ENCODE measurements at places on chromosomes 16 and 17.

GRCh38 chr17:71917715-71918114, 203.1 kb upstream of the SOX9 start:
- DNase-seq: no peak

GRCh38 chr17:17088541-17089525, 46.6 kb downstream of the MPRIP start:
- DNase-seq: no peak

DNA sequence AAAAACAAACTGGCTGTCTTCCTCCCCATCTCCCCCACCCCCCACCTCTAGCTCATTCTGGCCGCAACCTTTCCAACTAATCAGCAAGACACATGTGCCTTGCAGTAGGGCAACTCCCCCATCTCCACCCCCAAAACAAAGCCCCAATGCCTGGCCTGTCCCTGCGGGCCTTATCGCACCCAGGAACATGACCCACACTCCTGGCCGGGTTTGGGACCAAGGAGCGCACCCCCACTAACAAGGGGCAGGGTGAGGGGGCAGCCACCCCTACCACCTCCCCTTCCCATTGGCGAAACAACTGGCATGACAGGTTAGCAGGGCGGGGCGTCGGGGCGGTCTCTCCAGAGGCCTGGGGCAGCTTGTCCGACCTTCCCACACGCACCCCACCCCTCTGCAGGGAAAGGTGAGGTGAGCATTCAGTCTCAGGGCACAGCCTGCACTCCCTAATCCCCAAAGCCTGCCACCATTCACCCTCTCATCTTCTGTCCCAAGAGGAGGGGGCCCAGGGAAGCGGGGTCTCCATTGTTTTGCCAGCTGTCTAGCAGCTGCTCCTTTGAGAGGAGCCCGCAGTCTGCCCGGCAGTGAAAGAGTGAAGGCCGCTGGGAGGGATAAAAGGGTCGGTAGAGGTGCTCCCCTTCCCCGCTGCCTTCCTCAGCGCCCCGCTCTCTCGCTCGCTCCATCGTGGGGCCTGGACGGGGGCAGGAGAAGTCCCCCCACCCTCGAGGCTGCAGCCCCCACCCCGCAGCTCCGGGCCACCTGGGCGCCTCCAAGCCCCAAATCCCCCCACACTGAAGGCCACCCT, 765 bp downstream of the MYO18A start:
- DNase-seq: no peak

DNA sequence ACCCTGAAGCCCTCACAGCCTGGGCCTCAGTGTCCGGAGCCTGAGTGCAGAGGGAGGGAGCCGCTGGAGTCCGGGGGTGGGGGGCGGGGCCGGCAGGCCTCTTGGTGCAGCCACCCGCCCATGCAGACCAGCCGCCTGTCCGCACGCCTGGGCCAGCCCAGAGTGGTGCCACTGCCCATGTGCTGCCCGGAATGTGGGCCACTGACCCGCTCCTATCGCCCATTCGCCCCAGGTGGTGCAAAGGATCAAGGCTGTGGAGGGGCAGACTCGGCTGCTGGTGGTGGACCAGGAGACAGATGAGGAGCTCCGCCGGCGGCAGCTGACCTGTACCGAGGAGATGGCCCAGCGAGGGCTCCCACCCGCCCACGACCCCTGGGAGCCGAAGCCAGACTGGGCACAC, 2.6 kb downstream of the NHERF2 start:
- no peak for DNase-seq

- no peak for DNase-seq
These were observed 26.6 kb downstream of the UNC13D start for GRCh38 chr17:75817571-75817970.

- DNase-seq: no peak
These were observed 52.6 kb upstream of the MAP3K14 start for GRCh38 chr17:45369421-45369820.

DNA sequence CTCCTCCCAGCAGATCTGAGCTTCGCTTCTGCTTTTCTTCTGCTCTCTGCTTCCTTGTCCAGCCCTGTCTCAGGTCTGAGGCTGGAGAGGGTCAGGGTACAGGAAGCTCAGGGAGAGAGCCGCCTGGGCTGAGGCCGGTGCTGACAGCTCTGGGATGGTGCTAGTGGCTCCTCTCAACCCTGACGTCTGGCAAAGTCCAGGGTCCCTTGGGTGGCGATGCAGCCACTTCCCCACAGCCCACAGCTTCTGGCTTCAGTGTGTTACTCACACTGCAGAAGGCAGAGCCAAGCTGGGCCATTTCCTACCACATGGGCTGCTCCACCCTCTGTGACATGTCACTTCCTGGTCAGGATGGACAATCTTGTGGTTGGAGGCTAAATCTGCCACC, at the start of gene CD300C:
CD300C (minus strand) TSS at position 273 of the 388 bp plus-strand sequence. CDS start 333 bp downstream, outside the sequence.
- DNase-seq: no peak

DNA sequence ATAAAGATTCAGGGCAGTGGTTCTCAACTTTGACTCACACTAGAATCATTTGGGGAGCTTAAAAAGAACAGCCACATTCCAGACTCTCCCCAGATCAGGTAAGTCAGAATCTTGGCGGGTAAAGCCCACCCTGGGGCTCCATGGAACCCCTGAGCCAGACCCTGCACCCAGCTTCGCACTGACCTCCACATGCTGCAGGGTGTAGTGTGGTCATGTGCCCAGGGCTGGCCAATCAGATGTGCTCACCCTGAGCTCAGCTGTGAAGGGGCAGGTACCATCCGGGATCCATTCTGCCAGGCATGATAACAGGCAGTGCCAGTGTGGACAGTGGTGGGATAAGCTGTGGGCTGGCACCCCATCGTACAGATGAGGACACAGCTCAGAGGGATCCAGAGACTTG, 28.1 kb upstream of the MED9 start:
- no peak for DNase-seq

GRCh38 chr16:69936252-69936651, 14.9 kb upstream of the CLEC18A start:
- no peak for DNase-seq

DNA sequence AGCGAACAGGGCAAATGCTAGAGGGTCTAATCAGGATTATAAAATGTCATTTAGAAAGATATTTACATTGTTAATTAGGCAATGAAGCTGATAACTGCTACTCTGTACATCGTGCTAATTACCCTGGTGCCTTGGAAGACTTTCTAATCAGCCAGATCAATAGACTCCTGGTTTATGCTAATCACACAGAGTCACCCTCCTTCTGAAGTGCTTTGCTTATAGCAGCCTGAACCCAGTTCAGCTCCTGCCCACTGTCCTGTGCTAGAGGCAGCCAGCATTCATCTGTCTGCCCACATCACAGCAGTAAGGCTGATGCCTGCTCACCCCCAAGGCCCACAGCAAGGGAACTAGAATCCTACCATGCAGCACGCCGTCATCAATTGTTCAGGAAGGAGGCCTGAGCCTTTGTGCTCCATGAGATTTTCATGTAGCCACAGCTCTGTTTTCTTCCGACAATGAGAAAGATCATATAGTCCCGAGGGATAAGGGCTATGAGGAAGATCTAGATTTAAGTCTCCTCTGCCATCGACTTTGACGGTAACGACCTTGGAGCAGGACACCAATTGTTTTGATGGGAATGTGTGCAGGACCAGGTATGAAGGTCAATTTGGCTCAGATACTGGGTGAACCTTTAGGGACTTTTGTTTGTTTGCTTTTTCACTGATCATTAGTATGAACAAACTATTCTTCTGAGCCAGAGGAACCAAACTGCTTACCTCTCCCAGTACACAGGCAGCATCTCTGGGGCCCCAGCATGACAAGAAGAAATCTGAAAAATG, 12.5 kb upstream of the LYRM9 start:
- DNase-seq: no peak

- DNase-seq: no peak
These were observed 3.6 kb downstream of the SCNN1G start for GRCh38 chr16:23186171-23186570.

DNA sequence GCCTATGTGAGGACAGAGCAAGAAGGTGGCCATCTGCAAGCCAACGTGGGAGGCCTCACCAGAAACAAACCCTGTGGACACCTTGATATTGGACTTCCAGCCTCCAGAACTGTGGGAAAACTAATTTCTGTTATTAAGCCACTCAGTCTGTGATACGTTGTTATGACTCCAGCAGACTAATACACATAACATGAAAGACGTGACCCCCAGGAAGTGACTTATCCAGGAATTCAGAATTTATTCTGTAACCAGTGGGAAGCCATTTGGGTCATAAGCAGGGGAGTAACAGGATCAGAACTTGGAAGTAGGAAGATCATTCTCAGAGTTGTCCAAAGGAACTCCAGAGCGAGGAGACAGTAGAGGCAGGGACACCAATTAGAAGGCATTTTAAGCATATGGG, 12.5 kb upstream of the GINS3 start:
- DNase-seq: no peak

DNA sequence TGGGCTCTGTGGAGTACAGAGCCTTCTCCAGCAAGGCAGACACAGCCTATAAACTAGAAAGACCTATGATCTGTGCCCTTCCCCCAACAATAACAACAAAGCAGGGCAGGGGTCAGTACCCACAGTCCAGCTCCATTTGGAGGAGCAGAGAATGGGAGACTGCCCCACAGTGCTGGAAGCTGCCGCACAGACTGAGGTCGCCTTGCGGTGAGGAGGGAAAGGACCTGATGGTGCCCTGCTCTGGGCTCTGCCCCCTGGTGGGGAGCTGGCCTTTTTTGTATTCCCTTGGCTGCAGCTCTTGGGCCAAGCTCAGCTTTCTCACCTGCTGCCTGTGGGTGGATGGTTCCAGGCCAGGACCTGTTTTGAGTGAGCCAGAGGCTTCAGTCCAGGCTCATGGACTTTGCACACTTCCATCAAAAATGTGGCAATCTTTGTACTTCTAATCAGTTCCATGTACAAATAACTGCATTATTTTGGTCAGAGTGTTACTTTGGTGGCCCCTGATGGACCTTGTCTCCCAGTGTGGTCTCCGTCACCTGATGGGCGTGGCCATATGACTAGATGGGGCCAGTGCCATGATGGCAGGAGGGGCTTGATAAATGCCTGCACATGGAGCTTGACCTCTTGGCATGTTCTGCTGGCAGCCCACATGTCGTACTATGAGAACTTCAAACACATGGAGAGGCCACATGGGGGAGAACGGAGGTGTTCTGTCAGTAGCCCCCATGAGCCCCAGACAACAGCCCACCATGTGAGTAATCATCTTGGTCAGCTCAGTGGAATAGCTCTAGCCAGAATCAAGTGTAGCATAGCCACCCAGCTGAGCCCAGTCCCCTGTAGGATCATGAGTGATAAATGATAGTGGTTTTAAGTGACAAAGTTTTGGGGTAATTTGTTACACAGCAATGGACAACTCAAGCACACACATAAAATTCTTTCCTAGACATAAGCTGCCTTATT, 24.2 kb downstream of the B9D1 start:
- DNase-seq: peak; percentile 61

DNA sequence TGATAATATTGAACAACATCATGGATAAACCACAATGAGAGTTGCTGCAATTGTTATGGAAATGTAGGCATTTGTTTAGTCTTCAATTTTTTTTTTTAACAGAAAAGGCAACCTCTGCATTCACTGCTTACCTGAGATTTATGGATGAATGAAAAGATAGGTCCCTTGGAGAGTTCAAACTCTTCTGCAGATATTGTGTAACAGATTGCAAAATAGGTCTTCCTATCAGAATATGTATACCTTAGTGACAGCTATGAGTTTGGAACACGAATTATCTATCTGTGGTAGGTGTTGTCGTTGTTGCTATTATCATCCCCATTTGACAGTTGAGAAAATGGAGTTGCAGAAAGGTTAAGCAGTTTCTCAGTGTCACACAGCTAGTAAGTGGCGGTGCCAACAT, 1.2 kb upstream of the KCNJ16 start:
- DNase-seq: no peak

DNA sequence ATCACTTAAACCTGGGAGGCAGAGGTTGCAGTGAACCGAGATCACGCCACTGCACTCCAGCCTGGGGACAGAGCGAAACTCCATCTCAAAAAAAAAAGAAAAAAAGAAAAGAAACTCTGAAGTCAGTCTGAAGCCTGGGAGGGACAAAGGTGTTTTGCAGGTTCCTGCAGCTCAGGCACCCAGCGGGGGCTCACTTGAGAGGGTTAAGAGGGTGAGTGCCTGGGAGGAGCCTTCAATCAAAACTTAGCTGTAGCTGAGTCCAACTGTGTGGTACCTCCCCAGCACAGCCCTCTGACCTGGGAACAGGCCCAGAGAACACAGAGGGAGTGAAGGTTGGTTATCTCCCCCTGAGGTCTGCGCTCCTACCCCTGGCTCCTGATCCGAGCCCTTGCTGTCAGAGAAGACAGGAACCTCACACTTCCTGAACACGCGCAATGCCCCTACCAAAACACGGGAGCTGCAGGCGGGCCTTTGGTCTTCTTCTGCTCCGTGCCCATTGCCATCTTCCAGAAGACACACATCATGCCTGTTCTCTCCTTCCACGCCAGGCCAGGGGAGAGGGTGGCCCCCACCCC, 20.4 kb upstream of the ZC3H18 start:
- DNase-seq: no peak

DNA sequence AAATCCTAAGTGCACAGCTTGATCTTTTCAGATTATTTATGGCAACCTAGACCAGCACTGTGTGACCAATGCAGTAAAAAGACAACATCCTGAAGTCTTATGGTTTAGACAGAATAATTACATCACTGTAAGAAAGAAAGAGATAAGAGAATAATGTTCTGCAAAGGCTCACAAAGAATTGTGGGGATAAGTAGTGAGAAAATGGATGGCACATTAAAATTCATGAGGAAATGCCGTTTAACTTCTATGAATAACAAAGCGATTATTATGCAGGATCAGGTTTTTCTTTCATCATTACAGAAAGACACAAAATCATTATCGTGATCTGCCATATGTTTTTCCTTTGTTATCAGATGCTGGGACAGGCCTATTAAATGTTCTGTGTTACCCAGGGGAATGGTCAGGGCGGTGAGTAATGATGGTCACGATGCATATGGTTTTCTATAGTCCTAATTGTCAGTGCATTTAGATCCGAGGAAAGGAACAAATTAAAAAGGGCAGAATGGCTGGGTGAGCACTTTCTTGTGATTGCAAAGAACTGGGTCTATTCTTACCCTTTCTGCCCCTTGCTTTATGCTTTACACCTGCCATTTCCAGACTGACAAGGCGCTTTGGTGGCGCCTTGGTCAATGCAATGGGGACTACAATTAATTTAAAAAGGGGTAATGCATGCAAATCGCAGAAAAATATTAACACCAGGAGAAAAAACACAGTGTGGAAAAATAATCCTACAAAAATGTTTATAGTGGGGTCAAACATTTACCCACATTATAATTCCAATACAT, 18.1 kb upstream of the DHX40 start:
- DNase-seq: no peak

Data from activated naive CD4-positive, alpha-beta T cell treated with Interleukin-2 at 50 U/mL for 16 hours (primary cell).